A549 treated with DMSO at 1 μM for 4 hours (cell line): ENCODE measurements at places on chromosomes 11 and 22. TPM values are rescaled to one million over a fixed set of nuclear protein-coding genes. Genes with fewer than 3 reads are reported as not detected.

MS4A4A gene
- total RNA-seq, result not detected in 5 replicates

C1QTNF5 gene
- not detected in 5 replicates for total RNA-seq

PISD gene
- 23.0 to 32.5 TPM (median 29.0 TPM) in 5 replicates for total RNA-seq

PTPRJ gene
- total RNA-seq, result 36.5 to 56.4 TPM (median 53.9 TPM) in 5 replicates

LRRC10B gene
- total RNA-seq, result 0.10 to 0.23 TPM (median 0.14 TPM) in 5 replicates

MAPK8IP1 gene
- total RNA-seq, result 5.6 to 6.9 TPM (median 6.2 TPM) in 5 replicates

DBX1 gene
- total RNA-seq, result not detected in 5 replicates

GPHA2 gene
- total RNA-seq, result not detected in 5 replicates

IGF2 gene
- total RNA-seq, result 1.4 to 2.3 TPM (median 1.9 TPM) in 5 replicates

HBE1 gene
- total RNA-seq, result not detected in 5 replicates

GRM5 gene
- not detected in 5 replicates for total RNA-seq
